Naive thymus-derived CD4-positive, alpha-beta T cell (primary cell): ENCODE measurements at places on chromosomes 7 and 10. TPM values are rescaled to one million over a fixed set of nuclear protein-coding genes. Genes with fewer than 3 reads are reported as not detected.
A peak's percentile ranks its signal among the peaks of the same experiment; 100 is the strongest.

DNA sequence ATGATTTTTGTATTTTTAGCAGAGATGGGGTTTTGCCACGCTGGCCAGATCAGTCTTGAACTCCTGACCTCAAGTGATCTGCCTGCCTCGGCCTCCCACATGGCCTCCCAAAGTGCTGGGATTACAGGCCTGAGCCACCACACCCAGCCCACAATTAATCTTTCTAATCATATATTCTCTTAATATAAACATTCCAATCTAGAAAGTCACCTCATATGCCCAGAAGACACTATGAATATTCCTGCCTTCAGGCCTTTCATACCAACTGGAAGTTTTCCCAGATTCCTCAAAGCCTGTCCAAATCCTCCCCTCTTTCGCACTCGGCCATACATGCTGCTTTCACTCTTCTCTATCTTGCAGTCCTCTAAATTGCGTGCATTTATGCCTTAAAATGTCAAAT, 32.6 kb downstream of the PDZD8 start:
- no peaks in the 10 kb centered on the region for H3K27me3 ChIP-seq
- no peaks in the 10 kb centered on the region for H3K4me1 ChIP-seq
- no peak overlapping the region for H3K27ac ChIP-seq
- H3K4me3 ChIP-seq = no peak overlapping the region
- no peak for DNase-seq

DNA sequence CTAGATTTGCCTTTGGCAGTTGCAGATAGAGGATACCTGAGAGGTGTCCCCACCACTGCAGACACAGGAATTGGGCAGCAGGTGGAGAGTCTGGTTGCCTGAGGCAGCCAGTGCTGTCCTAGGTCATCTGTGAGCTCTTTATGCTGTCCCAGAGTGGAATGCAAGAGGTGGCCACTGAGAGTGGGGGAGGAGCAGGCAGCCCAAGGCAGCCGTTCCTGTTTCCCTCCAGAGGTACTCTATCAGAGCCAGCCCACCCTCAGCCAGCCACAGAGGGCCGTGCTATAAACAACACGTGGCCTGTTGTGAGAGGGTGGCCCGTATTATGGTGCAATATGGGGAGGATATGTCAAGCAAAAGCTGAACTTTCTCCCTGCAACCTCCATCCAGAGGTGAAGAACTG, 8.5 kb downstream of the LRRC18 start:
- no peak for DNase-seq
- no peaks in the 10 kb centered on the region for H3K36me3 ChIP-seq
- H3K4me3 ChIP-seq = no peak overlapping the region
- H3K4me1 ChIP-seq = no peaks in the 10 kb centered on the region
- H3K27me3 ChIP-seq = no peaks in the 10 kb centered on the region

DNA sequence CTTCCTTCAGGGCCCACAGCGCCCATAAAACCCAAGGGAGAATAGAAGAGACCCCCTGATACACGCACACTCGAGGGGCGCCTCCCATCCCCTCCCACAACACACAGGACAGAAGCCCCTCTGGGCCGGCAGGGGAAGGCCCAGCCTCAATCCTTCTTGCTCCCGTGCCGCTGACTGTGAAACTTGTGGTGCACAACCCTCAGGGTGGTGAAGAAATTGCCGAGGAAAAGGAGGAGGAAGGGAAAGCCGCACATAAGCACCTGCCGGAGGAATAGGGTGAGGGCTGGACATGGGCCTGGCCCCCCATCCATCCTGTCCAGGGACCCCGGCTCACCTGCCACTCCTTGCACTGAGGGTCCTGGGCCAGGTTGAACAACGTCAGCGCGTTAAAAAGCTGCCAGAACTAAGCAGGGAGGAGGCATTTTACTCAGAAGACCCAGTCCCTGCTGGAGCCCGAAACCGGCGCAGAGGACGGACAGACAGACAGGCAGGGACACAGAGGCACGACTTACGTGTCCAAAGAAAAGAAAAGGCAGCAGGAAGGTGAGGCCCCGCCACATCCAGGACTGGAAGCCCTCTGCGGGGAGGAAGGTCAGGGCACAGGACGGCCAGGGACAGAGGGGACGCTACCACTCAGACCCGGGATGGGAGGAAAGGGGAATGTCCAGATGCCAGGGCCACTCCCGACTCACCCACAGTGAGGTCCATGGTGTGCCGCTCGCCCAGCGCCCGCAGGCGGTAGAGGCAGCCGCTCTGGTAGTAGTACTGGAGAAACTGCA, 7.2 kb downstream of the TMEM120A start:
- no peak for DNase-seq
- no peaks in the 10 kb centered on the region for H3K36me3 ChIP-seq
- no peaks in the 10 kb centered on the region for H3K4me1 ChIP-seq
- no peak overlapping the region for H3K4me3 ChIP-seq

DNA sequence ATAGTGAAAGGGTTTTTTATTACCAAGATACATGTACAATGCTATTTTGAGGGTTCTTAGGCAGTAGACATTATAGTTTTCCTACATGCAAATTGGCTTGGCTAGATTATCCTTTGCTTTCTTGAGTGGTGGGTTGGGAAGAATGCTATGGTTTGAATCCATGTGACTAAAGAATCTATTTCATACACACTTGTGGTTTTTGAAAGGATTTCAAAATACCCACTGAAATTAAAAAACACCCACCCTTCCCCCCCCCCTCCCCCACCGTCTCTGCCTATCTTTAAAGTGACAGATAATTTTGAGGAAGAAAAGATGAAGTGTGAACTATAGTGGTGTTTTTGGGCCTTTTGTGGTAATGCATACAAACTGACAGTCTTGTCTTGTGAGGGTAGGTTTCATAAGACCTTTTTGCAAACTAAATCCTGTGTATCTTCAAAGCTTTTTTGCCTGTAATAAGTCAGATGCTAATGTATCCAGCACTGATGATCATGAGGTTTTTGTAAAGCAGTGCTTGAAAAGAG, 90.9 kb downstream of the TPST1 start:
- H3K4me1 ChIP-seq = no peaks in the 10 kb centered on the region
- no peak overlapping the region for H3K27ac ChIP-seq
- DNase-seq = no peak
- H3K27me3 ChIP-seq = no peaks in the 10 kb centered on the region

DNA sequence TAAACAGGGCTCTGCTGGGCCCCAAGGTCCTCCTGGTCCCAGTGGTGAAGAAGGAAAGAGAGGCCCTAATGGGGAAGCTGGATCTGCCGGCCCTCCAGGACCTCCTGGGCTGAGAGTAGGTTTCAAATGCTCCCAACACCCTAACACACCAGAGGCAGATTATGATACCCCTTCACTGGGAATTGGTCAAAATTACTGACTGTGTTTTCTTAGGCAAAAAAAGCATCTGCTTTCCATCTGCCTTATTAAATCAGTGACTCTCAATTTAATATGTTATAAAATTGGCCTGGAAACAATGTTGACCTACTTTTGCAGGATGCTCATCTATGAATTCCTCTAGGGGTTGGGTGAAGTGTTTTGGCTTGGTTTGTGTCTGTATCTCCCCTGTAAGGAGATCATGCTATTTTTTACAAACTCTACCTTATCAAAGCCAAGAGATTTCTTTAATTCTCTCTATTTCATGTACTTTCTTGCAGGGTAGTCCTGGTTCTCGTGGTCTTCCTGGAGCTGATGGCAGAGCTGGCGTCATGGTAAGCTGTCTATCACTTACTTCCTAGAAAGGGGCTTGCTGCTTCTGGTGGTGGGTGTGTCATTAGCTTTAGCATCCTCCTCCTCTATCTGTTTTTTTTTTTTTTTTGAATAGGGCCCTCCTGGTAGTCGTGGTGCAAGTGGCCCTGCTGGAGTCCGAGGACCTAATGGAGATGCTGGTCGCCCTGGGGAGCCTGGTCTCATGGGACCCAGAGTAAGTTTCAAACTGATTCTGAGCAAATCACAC, 15.9 kb downstream of the COL1A2 start:
- H3K27ac ChIP-seq = no peak overlapping the region
- DNase-seq = no peak
- H3K36me3 ChIP-seq = no peaks in the 10 kb centered on the region
- H3K4me1 ChIP-seq = no peaks in the 10 kb centered on the region

GRCh38 chr10:88537322-88537721, 45.8 kb downstream of the RNLS start:
- H3K27me3 ChIP-seq = no peaks in the 10 kb centered on the region
- no peak for DNase-seq
- H3K4me1 ChIP-seq = no peaks in the 10 kb centered on the region
- no peak overlapping the region for H3K4me3 ChIP-seq
- no peaks in the 10 kb centered on the region for H3K36me3 ChIP-seq

DNA sequence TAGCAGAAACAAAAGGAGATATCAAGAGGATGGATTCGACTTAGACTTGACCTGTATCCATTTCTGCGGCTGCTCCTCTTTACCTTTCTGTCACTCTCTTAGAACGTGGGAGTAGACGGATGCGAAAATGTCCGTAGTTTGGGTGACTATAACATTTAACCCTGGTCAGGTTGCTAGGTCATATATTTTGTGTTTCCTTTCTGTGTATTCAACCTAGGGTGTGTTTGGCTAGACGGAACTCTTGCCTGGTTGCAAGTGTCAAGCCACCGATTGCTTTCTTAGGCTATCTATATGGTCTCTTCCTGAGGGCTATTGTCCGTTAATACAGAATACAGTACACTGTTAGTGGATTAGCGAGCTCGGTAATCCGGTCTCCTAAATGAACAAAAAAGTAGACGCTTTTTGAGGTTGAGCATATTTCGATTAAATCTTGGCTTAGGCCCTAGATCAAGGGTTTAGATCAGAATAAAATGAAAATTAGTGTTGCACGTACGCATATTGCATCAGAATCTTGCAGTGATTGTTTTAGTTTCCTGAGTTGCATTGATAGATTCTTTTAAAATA, 1.2 kb downstream of the PTEN start:
- H3K36me3 ChIP-seq = no peaks in the 10 kb centered on the region
- peak overlapping the region; percentile 75 for H3K27ac ChIP-seq
- H3K27me3 ChIP-seq = no peaks in the 10 kb centered on the region

- H3K27ac ChIP-seq = no peak overlapping the region
- DNase-seq = no peak
- no peak overlapping the region for H3K4me3 ChIP-seq
- H3K27me3 ChIP-seq = no peaks in the 10 kb centered on the region
- no peaks in the 10 kb centered on the region for H3K4me1 ChIP-seq
Measured at GRCh38 chr10:71090801-71091200, 121.6 kb upstream of the UNC5B start.

The PLPP4 gene
- not detected for polyA plus RNA-seq
